Mucosa of gallbladder (tissue), 1 donor: ENCODE measurements at places on chromosomes 6 and 20. TPM values are rescaled to one million over a fixed set of nuclear protein-coding genes. Genes with fewer than 3 reads are reported as not detected.

DNA sequence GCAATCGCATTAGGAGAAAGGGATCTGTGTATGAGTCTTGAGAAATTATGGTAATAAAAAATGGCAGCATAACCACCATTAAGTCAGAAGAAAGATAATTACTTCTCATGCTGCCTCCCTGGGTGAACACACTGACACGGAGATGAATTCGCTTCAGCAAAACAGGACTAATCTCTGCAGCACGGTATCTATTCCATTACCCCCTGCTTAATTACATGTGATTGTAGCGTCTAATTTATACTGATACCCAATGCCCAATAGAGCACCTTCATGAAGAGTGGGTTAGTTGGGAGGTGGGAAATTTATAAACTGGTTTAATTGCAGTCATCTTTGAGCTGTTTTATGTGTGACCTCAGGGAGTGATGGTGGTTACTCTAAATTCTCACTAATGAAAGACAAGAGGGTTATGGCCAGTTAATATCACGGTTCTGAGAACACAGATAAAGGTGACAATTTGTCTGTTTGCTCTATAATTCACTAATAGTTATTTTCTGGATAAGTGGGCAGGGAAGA, 476.2 kb upstream of the SULF2 start:
- no peak for DNase-seq

- DNase-seq = no peak
These were observed 53.9 kb downstream of the CDK19 start for GRCh38 chr6:110761371-110761770.

The POU5F1 gene
- total RNA-seq = 9.7 TPM

The FOXA2 gene
- total RNA-seq = 35.6 TPM

DNA sequence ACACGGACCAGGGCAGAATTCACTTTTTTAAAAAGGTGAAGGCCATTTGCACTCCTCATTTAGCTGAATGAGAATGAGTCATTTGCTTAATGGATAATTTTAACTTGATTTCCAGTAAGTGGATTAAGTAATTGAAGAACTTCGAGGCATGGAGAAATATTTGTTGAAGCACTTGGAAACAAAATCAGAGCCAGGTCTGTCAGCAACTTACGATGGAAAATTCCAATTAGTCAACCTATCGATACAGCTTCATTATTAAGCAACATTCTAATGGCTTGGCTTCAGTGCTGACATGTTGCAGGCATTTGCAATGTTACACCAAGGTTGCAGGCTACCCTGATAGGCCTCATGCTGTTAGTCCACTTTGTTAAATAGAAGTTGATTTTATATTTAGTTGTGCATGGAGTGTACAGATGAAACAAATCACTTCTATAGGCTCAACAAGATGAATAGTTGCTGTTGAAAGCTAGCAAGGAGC, 423.5 kb upstream of the SLC35B3 start:
- DNase-seq = no peak

DNA sequence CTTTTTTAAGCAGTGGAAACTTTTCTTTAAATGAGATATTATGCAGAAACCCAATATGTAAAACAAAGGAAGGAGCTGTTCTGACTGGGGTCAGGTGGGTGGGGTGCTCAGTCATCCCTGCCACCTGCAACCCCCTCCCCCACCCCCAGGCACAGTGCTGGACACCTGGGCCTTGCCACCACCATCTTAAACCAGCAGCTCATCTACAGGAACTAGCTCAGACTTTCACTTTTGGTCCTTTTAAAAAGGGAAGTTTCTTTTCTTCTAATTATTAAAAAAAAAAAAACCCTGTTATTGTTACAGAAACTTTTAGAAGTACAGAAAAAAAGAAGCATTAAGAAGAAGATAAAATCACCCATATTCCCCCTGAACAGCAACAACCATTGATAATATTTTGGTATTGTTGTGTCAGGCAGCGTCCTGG, 37.1 kb downstream of the PPP1R16B start:
- no peak for DNase-seq

The TBC1D32 gene
- total RNA-seq = 8.4 TPM

The RNGTT gene
- total RNA-seq = 9.1 TPM

DNA sequence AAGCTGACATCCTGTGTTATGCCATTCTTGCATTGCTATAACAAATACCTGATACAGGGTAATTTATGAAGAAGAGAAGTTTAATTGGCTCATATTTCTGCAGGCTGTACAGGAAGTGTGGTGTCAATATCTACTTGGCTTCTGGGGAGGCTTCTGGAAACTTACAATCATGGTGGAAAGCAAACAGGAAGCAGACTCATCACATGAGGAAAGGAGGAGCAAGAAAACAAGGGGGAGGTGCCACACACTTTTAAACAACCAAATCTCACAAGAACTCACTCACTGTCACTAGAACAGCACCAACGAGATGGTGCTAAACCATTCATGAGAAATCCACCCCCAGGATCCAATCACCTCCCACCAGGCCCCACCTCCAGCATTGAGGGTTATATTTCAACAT, 143.1 kb upstream of the GGTLC1 start:
- DNase-seq = no peak

- DNase-seq = no peak
These were observed 125.6 kb downstream of the CARMIL1 start for GRCh38 chr6:25404693-25405169.

DNA sequence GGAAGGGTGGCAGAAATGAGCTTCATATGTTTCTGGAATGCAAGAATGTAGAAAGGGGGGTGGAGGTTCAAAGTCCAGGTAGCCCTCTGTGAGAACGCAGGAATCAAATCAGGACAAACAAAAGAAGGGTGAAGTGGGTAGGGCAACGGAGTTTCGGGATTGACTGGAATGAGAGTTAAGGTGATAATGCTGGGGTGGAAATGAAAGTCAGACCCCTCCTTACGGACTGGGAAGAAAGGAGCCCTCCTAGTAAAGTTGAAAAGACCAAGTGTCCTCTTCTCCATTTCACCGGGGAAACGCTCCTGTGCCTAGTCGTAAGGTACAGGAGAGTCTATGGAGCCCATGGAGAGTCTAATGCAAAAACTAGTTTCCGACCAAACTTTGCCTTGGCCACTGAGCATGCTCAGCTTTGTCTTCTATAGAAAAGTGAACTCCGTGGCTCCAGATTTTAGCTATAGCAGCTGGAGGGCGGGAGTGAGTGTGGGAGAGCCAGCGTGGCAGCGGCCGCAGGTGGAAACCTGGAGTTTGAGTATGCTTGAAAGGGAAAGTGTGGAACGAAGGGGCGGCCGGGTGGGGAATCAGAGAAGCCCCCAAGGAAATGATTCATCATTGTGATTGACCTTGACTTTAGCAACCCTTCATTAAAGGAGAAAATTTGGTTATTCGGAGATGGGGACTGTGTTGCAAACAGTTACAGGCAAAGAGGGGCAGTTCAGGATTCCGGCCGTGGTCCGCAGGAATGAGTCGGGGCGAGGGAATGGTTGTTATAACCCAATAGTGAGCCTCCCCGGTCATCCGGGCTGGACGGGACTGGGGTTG, 1.3 kb upstream of the LRRC1 start:
- DNase-seq = peak; percentile 69

DNA sequence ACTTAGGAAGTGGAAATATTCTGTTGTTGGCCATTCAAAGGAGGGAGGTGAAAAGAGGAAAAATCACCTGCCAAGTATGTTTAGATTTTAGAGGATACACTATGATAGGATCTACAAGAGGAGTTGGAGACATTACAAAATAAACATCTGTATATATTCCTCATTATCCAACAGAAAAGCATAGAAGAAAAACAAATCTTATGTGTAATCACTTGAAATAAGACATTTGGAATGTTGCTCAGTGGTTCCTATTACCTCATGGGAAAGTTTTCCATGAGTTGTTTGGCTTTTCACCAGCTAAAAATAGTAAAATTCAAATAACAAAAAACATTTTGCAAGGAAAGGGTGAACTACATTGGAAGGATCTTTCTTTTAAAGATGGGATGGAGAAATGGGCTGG, 76.7 kb upstream of the CARMIL1 start:
- DNase-seq = no peak
